ENCODE measurements at places on chromosomes 5 and 9.

GRCh38 chr5:179912951-179913350 lies 5.3 kb upstream of the TBC1D9B start:
- DNase-seq: no peak

- no peak for DNase-seq
Measured at GRCh38 chr5:155908543-155908942, 418.4 kb upstream of the SGCD start.

- DNase-seq: no peak
Measured at GRCh38 chr5:159833846-159834245, 82.4 kb upstream of the ADRA1B start.

DNA sequence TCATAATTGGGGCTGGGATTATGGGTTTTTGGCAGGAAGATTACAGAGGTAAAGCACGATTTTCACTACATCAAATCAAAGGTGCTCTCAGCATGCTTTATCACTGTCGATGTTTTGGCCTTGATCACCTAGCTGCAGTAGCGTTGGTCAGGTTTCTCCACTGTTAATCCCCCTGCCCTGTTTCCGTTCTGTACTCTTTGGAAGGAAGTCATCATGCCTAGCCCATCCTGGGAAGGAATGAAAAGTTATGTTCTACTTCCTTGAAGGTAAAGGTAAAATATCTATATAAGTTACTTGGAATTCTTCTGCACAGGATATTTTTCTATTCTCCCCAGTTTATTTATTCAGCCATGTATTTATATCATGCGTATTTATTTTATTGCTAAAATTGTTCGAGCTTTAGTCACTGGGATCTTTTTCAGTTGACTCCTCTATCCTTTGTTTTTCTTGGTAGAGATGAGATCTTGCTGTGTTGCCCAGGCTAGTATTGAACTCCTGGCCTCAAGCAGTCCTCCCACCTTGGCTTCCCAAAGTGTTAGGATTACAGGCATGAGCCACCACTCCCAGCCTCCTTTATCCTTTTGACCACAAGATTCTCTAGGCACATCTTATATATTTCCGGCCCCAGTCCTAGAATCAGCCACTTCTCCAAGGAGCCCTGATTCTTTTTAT lies 25.3 kb downstream of the FAF2 start:
- no peak for DNase-seq

GRCh38 chr5:139146809-139147482 lies 51.2 kb downstream of the SIL1 start:
- DNase-seq: no peak

DNA sequence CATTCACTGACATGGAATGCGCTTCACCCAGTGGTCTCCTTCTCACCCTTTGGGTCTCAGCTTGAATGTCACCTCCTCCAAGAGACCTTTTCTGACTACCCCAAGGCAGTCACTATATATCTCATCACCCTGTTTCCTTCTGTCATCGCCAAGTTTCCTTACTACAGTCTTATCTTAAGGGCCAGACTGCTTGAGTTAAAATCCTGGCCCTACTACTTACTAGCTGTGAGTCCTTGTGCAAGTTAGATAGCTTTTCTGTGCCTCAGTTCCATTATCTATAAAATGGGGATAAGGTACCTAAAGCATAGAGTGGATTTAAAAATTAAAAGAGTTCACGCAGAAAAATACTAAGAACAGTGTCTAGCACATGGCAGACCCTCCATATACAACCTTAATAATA lies 132.4 kb downstream of the GABBR2 start:
- DNase-seq: no peak

DNA sequence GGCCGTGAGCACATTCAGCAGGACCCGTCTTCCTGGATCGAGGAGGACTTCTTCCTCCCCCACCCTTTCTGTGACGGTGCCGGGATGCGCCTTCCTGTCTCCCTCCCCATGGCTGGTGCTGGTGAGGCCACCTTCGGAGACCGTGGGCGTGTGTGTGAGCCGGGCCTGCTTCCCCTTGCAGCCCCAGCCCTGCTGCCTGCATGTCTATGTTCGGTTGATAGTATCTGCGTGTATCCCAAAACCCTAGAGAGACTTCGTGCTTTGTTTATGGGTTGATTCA lies 12.8 kb downstream of the CEP72 start:
- DNase-seq: no peak

GRCh38 chr5:160231783-160232342 lies 2.6 kb downstream of the FABP6 start:
- no peak for DNase-seq

- no peak for DNase-seq
Measured at GRCh38 chr5:51829691-51830090, 446.4 kb downstream of the ISL1 start.

- DNase-seq: no peak
Measured at GRCh38 chr5:143676802-143677201, 135.2 kb upstream of the HMHB1 start.

GRCh38 chr9:129775448-129775798 lies 22.6 kb upstream of the PTGES start:
- no peak for DNase-seq

DNA sequence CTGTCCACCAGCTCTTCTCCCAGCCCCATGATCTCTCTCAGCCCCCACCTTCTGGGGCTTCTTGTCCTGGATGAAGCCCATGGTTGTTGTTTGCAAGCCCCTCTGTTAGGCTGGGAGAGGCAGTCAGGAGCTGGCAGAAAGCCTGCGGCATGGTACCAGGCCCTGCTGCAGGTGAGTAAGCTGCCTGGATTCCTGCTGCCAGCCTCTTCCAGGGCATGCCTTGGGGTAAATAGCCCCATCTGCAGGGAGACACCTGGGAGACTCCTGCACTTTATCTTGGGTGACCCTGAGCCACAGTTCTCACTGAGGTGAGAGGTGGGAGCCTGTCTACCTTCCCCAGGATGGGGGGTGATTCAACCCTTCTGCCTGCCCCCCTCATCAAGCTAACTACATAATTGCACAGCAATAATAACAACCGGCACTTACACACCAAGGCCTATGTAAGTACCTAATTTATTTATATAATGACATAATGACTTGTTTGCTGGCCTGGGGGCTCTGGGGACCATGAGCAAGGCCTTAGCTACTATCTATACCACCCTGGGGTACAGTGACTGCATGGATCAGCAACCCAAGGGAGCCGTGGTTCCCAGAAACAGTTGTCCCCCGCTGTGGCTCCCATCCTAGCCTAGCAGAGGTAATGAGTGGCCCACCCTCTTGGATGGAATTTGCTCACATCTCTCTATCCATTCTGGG lies 116.0 kb downstream of the PSD2 start:
- no peak for DNase-seq
